Suppressor macrophage treated with lipopolysaccharide for 1 hour (primary cell): ENCODE measurements at places on chromosomes 5 and 9.

DNA sequence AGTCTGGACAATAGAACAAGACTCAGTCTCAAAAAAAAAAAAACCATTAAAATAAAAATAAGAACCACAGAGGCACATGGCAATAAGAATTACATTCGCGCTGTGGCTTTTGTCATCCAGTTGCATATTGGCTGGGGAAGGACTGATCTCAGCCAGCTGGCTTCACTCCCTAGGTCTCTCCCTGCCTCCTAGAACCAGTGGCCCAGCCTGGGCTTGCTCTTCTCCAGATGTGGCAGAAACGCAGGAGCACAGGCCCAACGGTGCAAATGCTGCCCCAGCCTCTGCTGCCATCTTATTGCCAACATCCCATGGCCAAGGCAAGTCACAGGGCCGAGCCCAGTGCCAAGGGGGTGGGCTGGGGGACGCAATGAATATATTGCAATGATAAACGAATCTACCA lies 37.0 kb downstream of the NKX2-5 start:
- DNase-seq = no peak

GRCh38 chr9:79477241-79477840 lies 94.4 kb upstream of the TLE4 start:
- no peak for DNase-seq

DNA sequence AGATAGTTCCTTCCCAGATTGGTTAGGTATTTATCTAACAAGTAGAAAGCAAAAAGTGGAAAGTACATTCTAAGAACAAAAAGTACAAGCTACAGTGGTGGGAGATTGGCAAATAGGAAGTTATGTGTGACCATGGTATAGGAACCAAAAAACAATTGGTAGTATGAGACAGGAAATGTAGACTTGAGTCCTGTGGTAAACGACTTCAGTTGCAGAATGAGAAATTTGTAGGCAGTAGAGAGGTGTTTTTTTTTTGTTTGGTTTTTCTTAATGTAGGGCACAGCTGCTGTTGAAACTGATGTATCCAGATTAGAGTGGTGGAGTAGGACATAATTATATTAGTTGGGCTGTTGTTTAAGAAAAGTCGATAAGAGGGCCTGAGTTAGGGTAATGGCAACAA lies 72.0 kb downstream of the CCNH start:
- peak; percentile 30 for DNase-seq

DNA sequence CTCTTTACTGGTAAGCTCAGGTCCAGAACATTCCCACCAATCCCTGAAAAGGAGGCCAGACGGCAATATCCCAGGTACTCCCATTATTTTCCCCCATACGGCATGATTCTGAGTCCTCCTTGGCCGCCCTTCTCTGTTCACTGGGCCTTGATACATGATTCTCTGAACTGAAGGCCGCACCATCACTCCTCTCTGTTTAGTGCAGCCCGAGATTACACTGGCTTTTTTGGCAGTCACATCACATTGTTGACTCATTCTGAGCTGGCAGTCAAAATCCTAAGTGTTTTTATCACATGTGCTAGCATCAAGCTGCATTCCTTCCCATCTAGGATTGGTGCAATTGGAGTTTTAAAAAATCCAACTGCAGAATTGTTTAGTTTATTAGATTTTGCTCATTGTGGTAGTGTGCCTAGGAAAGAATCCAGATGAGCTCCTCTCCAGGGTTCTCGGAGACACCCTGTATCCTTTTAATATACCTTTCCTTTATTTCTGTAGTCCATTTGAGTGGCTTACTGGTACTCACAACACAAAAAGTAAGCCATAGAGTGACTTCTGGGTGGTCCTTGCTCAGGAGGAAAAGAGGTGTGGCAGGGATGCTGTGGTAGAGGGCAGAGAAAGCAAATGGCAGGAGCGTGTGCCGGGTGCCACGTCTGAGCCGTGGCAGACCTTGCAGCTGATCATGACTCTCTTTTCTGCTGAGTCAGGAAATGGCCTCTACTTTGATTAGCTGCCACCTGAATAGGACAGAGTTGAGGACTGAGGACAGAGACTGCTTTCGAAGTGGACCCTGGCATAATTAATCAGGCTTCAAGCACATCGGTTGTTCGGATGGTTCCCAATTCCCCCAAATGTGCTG lies 121.1 kb upstream of the IL12B start:
- no peak for DNase-seq

- DNase-seq = peak; percentile 50
Observed at GRCh38 chr5:53019320-53019719, 30.2 kb downstream of the ITGA2 start.

GRCh38 chr9:127087836-127088235 lies 34.6 kb downstream of the ANGPTL2 start:
- DNase-seq = no peak

DNA sequence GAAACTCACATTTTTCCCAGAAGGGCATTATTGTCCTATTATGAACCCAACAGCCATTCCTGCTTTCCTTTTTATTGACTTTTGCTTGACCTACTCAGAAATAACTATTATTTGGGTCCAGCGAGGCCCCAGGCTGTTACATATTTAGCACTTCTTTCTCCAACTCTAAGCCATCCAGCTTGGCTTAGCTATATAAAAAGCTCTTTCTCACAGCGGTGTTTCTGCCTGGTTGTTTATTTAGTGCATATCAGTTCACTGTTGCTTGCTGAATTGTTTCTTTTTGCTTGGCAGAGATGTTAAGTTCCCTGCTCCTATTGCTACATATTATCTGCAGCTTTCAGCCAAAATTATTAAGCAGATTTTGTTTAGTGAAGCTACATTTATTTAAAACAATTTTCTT lies 1156.8 kb upstream of the SEMA6A start:
- DNase-seq = no peak

- no peak for DNase-seq
Observed at GRCh38 chr9:134626571-134627416, 14.8 kb upstream of the COL5A1 start.

DNA sequence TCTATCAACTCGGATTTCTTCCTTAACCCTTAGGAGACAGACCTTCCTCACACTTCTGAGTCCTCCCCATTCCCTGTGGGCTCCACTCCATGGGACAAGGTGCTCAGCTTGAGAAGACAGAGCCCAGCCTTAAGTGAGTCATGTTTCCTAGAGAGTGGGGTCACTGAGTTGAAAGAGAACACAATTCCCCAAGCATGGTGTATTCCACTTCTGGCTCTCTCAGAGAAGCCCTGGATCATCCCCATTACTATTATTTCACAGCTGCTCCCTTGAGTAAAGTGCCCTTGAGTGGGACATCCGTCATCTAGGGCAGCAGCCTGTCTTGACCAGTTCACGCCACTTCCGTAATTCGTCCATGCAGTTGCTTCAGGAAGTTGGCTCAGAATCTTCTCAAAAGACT lies 604.8 kb downstream of the BNC2 start:
- DNase-seq = no peak

- no peak for DNase-seq
Observed at GRCh38 chr9:9177081-9177480, 1377.5 kb upstream of the DMAC1 start.

DNA sequence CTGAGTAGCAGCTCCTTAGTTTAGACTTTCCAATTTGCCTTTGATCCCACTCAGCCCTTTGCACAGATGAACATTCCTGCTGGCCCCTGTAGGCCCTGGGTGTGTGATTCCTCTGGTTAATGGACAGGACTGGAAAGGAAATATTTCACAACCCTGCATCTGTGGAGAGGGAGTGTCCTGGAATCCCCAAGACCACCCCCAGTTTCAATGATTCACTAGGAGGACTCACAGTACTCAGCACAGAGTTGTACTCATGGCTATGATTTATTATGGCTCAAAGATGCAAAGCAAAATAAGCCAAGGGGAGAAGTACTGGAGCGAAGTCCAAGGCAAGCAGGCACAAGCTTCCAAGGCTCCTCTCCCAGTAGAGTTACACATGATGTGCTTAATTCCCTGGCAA lies 42.4 kb upstream of the TJP2 start:
- peak; percentile 52 for DNase-seq

- no peak for DNase-seq
Observed at GRCh38 chr9:19199012-19199411, 31.5 kb upstream of the DENND4C start.

DNA sequence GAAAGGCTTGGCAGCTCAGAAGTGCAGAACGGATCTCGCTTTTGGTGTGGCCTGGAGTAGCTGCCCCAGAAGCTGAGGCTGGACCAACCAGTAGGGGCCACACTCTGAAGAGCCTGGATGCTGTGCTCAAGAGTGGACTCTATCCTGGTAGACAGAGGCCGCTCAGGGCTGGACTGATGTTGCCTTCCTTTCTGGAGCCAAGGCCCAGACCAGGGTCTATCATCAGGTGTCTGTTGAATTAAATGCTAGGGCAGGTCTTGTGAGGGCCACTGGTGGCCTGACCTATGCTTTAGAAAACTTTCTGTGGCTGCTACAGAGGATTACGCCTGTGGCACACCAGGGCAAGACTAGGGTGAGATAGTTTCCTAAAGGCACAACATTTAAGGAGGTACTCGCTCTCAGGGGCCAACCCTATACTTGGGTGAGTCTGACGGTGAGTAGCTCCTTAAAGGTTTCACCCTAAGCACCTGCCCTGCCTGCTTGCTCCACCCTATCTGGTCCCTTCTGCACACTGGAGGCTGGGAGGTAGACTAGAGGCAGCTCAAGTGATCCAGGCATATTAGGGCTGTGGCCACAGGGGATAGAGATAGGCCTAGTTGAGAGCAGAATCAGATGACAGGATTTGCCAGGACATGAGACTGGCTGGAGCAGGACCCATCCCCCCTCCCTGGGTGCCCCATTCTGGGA lies 9.8 kb upstream of the IRF1 start:
- no peak for DNase-seq

DNA sequence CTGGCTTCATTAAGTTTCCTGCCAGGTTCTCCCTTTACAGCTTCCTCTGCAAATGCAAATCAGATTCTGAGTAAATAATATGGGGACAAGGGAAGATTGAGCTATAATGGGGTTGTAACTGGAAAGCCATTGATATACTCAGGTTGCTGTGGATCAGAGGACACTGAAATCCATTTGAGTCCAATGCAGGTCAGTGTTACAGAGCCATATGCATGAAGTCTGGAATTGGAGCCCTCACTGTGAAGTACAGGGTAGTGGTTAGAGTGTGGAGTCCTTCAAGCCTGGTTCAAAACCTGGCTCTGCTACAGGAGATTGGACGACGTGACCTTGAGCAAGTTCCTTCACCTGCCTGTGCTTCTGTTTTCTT lies 48.7 kb downstream of the TIMD4 start:
- no peak for DNase-seq

DNA sequence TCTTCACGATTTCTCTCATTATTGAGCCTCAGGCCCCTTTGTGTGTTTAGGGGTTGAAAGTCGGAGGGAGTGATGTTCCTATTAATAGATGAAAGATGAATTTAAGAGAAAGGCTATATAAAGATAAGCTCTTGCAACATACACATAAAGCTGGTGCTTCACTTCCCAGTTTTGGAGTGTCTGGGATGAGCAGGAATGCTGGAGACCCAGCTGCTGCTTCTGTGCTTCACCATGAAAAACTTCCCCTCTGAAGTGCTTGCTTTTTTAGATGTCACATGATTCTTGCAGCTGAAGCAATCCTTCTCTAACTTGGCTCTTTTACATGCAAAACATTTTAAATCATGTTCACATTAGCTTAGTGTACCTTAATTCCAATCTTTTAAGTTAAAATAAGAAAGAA lies 19.7 kb upstream of the SNCAIP start:
- DNase-seq = no peak

- no peak for DNase-seq
Observed at GRCh38 chr9:137460363-137461315, 1.5 kb upstream of the NSMF start.

DNA sequence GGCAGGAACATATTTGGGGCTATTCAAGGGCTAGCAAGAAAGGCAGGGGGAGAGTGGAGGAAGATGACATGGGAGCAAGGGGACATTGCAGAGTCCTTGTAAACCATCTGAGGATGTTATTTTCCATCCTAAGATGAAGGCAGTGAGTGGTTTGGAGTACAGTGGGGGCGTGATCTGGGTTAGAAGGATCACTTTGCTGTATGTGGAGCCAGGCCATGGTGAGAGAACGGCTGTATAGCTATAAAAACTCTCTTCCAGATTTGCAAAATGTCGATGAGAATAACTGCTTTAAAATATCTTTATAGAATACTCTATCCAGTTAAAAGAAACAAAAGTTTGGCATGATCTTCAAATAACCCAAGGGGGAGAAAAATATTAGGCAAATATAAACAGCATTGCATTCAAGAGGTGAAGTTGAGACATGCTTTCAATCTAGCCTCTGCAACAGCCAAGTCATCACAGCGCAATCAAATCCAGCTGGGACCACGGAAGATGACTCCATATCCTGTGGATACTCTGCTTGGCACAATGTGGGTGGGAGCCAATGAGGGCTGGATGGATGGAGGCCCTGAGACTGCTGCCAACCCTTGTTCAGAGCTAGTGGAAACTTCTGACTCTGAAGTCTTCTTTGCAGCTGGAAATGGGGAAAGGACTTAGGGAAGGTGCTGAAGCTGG lies 111.5 kb upstream of the BASP1 start:
- DNase-seq = peak; percentile 36

DNA sequence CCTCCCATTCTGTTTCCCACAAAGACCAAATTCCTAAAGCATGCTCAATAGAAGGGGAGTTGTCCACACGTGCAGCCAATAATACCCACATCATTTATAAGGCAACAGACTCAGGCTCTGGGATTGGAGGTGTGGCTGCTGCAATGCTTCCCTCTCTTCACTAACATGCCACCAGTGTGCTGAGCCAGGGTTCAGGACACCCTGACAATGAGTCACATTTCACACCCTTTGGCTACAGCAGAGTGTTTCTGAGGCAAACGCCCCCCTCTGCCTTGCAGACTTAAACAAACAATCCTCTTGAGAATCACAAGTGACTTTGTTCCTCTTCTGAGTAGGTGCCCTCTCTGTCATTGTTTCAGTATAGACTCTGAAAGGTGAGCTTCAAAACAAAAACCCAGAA lies 189.3 kb upstream of the TLE4 start:
- peak; percentile 1 for DNase-seq

GRCh38 chr5:87650284-87650683 lies 237.6 kb upstream of the CCNH start:
- no peak for DNase-seq

- DNase-seq = no peak
Observed at GRCh38 chr5:142167458-142167857, 58.9 kb downstream of the NDFIP1 start.

DNA sequence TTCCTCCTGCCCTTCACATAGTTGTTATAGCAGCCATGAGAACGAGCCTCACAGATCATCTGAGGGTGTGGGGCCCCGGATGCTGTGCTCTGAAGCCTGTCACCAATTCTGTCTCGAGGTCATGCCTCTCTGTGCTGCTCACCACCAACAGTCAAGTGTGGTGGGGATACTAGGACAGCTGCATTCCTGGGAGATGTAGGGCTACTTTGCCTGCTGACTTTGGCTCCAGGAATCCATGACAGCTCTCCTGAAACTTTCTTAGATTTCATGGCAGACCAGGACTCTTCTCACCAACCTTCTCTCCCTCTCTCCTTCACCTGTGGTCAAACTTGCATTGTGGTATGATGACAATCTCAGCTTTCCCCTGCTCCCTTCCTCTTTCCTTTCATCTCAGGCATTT lies 395.9 kb downstream of the PSAT1 start:
- DNase-seq = no peak

GRCh38 chr5:179342577-179342976 lies 2.7 kb downstream of the ADAMTS2 start:
- no peak for DNase-seq
